Mammary epithelial cell (primary cell): ENCODE measurements at places on chromosomes 7 and 10. TPM values are rescaled to one million over a fixed set of nuclear protein-coding genes. Genes with fewer than 3 reads are reported as not detected.

DNA sequence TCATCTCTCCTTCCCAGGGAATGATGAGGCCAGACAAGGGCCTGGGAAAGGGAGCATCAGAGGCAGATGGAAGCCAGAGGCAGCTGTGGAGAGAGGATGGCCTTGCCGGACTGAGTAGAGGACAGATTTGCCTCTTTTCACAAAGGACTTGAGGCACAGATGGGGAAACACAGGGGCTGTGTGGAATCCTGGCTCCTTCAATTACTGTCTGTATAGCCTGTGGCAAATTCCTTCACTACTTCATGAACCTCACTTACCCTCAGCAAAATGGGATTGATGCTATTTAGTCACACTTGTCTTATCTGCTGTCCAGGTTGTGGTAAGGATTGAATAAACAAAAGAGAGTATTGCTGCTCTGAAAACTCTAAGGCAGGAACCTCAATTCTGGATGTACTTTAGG lies 40.3 kb downstream of the SLC25A28 start:
- DNase-seq: no peak

DNA sequence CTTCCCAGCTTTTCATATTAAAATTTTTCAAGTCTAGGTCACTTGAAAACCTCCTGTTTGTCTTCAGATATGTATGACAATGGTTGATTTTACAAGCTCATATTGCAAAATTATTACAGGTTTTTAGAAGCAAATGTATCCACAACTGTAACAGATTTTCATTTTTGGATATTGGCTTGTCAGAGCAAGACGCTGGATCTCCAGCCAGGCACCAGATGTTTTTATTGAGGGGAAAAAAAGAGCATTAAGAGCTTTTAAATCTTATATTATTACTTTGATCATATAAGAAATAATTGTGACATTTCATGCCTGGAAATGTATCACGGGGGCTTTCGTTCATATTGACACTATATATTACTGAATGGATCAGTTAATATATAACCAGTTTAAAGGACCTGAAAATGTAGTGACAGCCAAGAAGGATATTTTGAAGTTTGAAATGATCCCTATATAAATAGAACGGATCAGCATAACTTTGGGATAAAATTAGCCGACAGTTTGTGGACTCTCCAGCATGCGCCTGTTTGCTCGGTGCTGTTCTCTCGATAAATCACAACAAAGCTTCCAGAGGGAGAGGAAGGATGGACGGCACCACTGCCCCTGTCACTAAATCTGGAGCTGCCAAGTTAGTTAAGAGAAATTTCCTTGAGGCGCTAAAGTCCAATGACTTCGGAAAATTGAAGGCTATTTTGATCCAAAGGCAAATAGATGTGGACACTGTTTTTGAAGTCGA lies at the start of gene ASB4:
Gene ASB4 (plus strand): TSS at position 553 of the 733 bp plus-strand sequence. CDS start 29 bp downstream, at position 582.
- DNase-seq: no peak

GRCh38 chr10:115933098-115933497 lies 339.9 kb downstream of the GFRA1 start:
- DNase-seq: no peak

DNA sequence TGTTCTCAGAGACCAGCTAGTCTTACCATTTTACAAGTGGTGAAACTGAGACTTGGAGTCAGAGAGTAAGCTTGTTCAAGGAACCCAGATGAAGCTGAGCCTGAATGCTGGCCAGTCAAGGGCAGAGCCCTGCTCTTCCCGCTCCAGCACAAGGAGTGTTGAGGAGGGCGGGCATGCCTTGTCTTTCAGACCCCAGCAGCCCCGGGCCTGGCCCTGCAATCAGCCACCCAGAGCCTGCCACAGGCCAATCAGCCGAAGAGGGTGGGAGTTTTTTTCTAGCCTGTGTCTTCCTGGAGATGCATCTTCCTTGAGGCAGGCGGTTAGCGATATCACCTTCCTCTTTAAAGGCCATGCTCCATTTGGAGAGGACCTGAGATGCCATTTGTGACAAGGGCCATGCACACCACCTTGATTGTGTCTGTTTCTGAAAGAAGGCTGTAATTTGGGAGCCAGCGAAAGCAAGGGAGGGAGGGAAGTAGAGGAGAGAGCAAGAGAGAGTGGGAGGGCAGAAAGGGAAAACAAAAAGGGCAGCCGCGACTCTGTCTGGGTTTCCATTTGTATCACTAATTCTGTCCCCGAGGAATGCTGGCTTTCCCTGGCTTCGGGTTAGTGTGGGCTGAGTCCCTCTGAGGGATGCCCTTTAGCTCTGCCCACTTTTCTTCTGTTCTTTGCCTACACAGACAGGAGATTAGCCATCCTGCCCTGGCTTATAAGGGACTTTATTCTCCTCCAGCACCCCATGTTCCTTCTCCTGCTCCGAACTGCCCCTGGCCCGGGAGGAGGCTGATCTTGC lies 8.0 kb downstream of the CDH23 start:
- no peak for DNase-seq

MYOZ1 gene
- total RNA-seq: not detected in 2 replicates

- peak; percentile 31 for DNase-seq
Measured at GRCh38 chr7:142811154-142811737, 40.5 kb downstream of the PRSS2 start.

ANKRD30A gene
- total RNA-seq: not detected

HOXA11 gene
- 0.69 and 0.96 TPM in 2 replicates for total RNA-seq

PTPRZ1 gene
- total RNA-seq: 6.2 TPM

TMEM176A gene
- not detected for total RNA-seq

PPP1R9A gene
- total RNA-seq: 1.7 TPM

GRCh38 chr7:129188892-129189660 lies 643 bp downstream of the SMO start:
- DNase-seq: peak; percentile 10

DNA sequence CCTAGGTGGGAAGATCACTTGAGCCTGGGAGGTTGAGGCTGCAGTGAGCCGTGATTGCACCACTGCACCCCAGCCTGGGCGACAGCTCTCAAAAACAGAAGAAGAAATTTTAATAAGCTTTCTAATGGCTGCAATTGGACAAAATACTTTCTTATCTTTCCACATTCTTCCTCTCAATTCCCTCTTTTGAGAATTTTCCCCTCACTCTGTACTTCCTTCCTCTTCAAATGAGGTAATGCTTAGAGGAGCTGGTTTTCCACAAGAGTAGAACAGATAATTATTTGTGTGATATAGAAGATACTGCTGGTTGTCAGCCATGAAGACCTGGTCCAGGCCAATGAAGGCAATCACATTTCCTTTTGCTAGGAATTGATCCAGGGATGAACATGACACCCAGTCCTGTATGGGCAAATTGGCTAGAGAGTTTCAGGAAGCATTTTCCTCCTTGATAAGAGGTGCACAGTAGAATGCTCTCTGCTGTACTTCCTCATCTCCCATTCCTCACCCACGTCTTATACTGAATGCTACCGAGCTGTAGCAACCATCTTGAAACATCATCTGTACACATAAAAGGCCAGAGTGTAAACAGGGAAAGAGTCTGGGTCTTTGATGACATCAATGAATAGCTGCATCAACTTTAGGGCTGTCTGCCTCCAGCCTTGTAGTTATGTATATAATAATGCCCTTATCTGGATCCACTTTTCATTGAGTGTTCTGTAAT lies 103.9 kb downstream of the CDK6 start:
- no peak for DNase-seq

KCNMA1 gene
- 45.9 and 46.4 TPM in 2 replicates for total RNA-seq

DNA sequence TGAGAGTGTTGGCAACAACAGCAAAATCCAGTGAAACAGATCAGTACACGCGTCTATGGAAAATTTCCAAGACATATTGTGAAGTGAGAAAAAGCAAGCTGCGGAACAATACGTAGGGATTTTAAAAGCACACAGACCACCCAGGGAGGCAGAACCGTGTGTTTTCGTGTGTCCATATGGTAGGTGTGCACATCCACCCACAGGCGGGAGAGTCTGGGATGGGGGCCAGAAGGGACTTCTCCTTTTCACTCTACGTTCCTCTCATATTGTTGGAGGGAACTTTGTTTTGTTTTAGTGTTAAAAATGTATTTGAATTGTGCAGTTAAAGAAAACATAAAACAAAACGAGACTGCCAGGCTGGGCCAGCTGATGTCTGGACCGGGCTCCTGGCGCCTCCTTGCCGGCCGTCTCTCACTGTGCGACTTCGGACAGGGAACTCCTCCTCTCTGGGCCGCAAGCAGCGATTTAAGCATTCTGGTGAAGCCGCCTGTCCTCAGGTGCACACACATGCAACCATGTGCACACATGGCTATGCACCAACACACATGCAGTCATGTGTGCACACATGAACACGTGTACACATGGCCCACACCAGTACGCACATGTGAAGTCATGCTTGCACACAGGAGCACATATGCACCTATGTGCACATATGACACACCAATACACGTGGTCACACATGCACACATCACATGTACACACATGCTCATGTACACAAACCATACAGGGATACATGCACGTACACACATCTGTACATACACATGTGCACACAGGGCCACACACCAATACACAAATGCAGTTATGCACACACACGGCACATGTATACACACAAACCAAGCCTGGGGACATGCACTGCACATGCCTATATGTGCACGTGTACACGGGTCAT lies 141.1 kb downstream of the ELFN1 start:
- DNase-seq: no peak

GRCh38 chr10:20888620-20889330 lies 8.3 kb downstream of the NEBL start:
- no peak for DNase-seq

- peak; percentile 47 for DNase-seq
Measured at GRCh38 chr10:102593074-102593803, 51.0 kb upstream of the TRIM8 start.

TUBB8 gene
- not detected in 2 replicates for total RNA-seq

PFKFB3 gene
- 24.0 TPM for total RNA-seq

GRCh38 chr7:81499262-81500116 lies 270.4 kb downstream of the HGF start:
- DNase-seq: peak; percentile 52

AFAP1L2 gene
- 25.8 TPM for total RNA-seq

SPDYE9 gene
- not detected in 2 replicates for total RNA-seq

DNA sequence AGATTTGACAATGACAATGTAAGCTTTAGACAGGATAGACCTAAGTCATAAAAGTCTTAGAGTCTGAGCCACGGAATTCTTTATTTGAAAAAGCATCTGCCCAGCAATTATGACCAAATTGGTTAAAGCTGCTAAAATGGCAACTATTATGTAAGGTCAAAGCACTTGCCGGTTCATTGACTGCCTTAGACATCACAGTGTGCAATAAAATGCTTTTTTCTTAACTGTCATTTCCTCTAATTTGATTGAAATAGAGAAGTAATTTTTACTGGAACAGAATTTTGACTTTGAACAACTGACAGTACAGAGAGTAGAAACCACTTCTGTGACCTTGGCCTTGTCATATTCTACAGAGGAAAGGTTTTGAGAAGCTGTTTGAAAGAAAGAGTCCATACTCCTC lies 142.9 kb downstream of the THSD7A start:
- no peak for DNase-seq

DNA sequence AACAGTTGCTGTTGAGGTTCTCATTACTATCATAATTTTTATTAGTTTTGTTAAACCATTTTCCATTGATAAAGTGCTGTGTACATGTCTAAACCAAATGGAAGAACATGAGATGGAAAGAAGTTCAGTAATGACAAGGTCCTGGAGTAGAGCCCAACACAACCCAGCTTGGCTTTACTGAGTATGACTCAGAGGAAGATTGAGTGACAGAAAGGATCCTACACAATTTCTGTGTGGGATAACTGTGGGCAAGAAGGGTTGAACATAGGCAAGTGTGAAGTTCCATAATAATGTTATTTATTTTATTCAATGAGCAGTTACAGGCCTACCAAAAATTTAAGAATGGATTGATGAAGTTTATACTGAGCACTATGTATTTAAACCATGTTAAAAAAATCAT lies 15.9 kb downstream of the PRKG1 start:
- no peak for DNase-seq

DNA sequence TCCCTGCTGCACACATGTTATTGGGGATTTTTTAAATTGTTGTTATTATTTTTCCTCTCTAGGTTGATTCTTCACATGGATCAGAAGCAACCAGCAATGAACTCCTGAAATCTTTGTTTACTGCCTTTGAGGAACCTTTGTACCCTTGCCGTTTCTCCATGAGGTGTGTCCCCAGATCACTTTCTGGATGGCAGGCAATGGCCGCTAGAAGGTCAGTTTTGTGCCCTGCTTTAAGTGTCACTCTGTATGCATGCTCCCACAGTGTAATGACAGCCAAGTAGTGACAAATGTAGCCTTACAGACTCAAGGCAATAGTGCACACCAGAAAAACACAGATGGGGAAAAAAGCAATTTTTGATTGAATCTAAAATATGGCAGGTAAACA lies 47.7 kb upstream of the NRP1 start:
- DNase-seq: no peak

- DNase-seq: no peak
Measured at GRCh38 chr7:155267023-155267422, 30.7 kb upstream of the INSIG1 start.

DNA sequence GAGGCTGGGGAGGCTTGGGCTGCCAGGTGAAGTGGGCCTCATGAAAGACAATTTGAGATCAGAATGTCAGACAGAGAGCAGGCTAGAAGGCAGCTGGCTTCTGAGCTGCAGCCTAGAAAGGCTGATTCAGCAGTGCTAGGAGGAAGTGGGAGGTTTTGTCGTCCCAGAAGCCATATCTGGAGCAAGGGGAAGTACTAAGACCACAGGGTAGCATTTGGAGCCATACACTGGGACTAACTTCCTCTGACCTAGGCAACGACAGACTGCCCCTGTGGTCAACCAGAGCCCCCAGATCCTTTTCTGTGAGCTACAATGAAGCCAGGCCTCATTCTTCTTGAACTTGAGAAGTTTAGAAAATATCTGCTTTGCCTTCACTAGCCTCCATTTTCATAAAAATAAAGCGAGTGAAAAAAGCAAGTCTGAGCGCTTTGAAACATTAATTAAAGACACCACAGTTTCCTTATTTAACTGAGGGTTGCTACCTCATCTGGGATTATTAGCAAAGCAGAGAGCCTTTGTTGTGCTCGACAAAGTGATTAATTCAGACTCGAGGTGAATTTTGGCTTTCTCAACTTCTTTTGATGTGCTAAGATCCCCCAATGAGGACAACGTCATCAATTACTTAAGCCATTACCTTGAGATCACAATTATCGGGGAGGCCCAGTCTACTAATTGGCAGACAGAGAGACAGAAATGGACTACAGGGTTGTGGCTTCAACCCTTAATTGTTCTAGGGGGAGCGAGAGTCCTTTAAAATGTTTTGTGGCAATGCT lies 26.6 kb downstream of the TBXAS1 start:
- no peak for DNase-seq

DNA sequence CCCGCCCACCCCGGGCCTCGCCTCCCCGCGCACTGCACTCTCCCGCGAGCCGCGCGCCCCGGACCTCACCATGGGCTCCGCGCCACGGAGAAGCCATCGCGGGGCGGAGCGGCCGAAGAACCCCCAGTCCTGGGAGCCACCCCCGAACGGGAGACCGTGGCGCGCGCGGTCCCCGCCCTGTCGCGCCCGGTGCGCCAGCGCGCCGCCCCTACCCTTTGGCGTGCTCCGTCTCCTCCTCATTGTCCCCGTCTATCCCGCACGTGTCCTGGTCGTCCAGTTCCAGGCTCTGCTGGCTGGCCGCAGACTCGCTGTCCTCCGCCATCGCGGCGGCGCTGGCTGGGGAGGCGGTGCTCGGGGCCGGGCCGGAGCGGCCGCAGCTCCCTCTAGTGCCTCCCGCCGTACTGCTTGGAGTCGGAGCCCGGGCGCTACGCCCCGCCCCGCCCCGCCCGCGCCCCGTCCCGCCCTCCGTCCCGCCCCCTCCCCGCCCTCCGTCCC lies at the start of gene NMT2:
Gene NMT2 (minus strand): TSS at position 403 of the 495 bp plus-strand sequence. CDS start 81 bp downstream, at position 322.
- DNase-seq: peak; percentile 82
